ENCODE measurements at places on chromosomes 12 and 14.

GRCh38 chr12:18492372-18493025 is 231.2 kb downstream of the PIK3C2G start:
- peak; percentile 10 for DNase-seq

DNA sequence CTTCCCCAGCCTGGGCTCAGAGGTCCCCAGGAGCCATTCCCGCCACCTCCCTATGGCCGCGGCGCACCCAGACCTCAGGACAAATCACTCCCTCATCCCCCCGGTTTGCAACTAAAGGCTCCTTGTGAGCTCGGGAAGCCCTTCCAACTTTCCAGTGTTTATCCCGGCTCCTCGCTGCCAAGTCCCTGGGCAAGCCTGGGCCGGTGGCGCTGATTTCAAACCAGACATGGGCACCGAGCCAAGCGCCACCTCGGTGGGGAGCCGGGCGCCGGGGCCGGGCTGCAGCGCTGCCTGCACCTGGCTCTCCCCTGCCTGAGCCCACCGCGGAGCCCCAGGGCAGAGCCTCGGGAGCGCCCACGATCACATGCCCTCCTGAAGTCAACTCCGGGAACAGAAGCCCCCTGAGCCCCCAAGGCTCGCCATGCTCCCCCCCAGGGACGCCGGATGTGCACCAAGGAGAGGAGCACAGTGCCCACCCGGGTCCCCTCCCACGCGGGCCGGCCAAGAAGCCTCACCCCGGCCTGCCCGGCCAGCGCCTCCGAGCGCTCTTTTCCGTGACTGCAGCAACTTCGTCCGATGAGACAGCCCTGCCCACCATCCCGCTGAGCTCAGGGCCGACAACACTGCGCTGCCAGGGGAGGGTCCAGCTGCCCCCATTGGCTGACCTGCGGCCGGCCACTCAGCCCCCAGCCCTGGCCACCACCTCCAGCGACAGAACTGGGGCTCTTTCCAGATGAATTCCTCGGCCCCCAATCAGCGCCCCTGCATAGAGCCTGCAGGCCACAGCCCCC is 50.0 kb downstream of the NCOR2 start:
- no peak for DNase-seq

GRCh38 chr14:79967001-79967400 is 244.3 kb downstream of the DIO2 start:
- DNase-seq: no peak

GRCh38 chr12:120473807-120474615 is 4.5 kb upstream of the SRSF9 start:
- DNase-seq: no peak

GRCh38 chr12:49543221-49543913 is 4.5 kb downstream of the KCNH3 start:
- DNase-seq: no peak

DNA sequence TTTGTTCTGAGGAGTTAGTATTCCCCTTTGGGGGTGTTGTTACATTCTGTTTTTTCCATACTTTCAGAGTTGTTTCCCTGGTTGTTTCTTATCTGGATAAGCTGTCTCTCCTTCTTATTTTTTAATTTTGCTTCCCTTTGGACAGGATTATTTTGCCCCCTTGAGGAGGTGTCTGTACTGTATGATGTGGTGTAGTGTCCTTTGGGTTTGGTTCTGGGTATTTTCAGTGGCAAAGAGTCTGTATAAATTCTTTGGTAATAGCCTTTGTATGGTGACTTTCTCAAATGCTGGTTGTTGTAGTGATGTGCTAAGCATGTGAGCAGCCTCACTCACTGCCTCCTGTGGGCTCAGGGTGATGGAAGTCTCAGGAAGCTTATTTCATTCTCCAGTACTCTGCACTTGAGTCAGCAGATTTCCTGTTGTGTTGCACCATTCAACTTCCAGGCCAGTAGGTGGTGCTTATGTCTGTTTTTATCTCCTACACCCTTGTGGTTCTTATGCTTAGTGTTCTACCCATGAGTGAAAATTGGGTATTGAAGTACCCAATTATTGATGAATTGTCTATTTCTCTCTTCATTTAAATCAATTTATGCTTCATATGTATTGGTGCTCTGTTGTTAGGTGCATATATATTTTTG is 103.3 kb upstream of the PMCH start:
- DNase-seq: peak; percentile 6

DNA sequence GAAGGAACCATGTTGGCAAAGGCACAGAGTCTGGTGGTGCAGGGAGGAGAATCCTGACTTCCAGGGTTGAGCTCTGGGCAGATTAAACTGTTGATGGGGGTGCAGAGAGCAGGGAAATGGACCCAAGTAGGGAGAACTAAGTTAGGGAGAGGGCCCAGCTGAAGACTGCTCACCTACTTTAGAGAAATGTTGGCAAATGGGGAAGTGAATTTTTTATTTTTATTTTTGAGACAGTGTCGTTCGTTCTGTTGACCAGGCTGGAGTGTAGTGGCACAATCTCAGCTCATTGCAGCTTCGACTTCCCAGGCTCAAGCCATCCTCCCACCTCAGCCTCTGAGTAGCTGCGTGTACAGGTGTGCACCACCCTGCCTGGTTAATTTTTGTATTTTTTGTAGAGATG is 32.1 kb upstream of the TUBA1A start:
- no peak for DNase-seq

DNA sequence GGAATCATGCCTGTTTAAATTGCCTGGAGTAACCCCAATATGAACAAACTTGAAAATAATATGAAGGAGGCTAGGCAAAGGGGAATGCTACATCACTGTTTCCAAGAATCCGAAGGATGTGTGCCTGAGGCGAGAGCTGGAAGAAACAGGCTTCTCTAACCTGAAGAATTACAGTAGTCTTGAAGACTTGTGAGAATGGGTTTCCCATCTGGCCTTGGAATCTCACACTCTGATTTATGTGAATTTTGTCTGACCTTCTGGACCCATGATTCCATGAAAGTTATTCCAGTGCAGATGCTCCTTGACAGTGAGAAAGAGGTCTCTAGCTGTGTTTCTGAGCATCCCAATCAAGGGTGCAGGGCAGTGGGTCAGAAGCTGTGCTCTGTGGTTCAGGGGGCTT is 122.1 kb upstream of the PARP11 start:
- DNase-seq: no peak

GRCh38 chr14:62409169-62409568 is 636.1 kb downstream of the KCNH5 start:
- DNase-seq: no peak

GRCh38 chr14:22845821-22846625 is 9.6 kb downstream of the MMP14 start:
- DNase-seq: no peak

- DNase-seq: no peak
Observed at GRCh38 chr12:32240831-32241230, 134.2 kb downstream of the BICD1 start.

DNA sequence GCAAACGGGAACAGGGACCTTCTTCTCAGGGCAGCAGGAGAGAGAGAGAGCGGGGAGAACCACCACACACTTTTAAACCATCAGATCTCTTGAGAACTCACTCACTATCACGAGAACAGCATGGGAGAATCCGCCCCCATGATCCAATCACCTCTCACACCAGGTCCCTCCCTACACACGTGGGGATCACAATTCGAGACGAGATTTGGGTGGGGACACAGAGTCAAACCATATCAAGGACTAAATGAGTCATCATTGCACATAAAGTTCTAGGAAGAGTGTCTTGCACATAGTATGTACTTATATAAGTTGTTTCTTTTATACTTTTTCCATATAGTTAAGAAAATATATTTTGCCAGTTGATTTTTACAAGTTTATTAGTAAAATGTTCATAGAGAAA is 17.6 kb upstream of the NTN4 start:
- DNase-seq: no peak

DNA sequence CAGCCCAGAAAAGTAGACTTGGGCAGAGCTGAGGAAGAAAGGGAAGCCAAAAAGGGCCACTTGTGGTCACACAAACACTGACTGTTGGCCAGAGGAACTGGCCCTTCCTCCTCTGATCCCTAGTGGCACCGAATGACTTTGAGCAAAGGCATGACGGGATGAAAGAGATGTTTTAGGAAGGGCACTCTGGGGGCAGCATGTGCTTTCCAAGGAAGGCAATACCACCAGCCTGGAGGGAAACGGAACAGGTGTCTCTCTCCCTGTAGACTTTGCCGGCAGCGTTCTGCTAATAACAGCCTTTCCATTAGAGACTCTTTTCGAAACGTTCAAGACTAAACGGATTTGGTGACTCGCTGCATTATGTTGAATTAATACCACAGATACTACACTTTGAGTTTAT is 12.3 kb upstream of the FBXO21 start:
- DNase-seq: no peak

GRCh38 chr12:111367661-111368221 is 1.2 kb downstream of the PHETA1 start:
- no peak for DNase-seq

DNA sequence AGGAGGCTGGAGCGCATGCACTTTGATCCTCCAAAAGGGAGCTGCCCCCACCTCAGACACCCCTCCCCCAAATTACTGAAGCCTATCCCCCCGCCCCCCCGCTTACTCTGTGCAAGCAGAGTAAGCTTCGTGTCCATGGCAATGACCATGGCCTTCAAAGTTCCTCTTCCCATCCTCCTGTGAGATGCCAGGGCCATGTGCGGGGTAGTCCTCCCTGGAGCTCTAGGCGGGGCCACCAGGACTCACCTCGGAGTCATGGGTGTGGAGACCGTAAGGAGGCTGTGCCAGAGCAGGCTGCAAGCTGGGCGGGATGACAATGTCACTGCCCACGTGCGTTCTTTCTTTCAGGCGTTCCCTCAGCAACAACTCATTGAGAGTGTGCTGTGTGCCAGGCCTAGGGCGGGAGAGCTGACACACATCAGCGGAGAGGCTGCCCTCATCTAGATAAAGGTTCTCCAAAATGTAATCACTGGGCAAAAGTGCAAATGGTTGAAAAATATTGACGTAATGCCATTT is 66.8 kb downstream of the C14orf132 start:
- DNase-seq: no peak

- DNase-seq: no peak
Observed at GRCh38 chr12:59624732-59625460, 29.1 kb downstream of the SLC16A7 start.

GRCh38 chr12:19451196-19451595 is 11.9 kb downstream of the AEBP2 start:
- DNase-seq: no peak

- DNase-seq: no peak
Observed at GRCh38 chr12:25940886-25941285, 17.6 kb upstream of the RASSF8 start.

- no peak for DNase-seq
Observed at GRCh38 chr14:62885451-62885850, 159.8 kb downstream of the KCNH5 start.

Data from fibroblast of the conjunctiva (primary cell).